ENCODE measurements at places on chromosomes 11 and 22.

GRCh38 chr11:68658661-68659060 lies 25.7 kb upstream of the GAL start:
- no peak for DNase-seq

GRCh38 chr11:616320-617198 lies 809 bp upstream of the IRF7 start:
- DNase-seq = no peak

DNA sequence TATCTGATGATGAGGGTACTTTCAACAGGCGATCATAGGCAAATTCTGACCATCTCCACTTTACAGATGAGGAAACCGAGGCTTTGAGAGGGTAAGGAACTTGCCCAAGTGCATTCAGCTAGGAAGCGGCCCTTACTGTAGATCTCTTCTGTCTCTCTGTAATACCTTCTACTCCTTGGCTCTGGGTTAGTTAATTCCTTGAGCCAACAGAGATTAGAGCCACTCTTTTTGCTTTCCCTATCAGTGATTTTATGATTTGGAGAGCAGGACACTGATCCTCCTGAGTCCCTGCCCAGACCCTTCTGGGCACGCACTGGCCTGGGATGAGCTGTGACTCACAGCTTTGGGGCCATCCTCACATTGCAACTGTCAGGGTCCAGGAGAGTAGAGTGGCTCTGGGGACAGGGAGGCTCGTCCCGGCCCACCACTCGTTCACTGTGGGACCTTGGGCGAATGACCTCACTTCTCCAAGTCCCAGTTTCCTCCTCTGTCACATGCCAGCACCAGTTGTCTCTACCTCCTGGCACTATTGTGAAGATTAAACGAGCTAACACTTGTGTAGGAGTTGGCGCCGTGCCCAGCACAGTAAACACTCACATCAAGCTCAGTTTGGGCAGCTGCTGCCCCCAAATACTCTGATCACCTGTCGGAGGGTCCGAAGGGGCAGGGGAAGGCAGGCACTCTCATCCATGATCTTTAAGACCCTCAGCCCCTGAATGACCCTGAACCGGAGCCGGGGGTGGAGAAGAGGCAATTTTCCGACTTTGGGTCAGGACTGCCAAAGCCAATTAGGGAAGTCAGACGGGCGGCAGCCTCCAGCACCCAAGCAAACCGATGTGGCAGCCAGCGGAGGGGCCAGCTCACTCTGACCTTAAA lies 235.0 kb downstream of the MIAT start:
- DNase-seq = no peak

DNA sequence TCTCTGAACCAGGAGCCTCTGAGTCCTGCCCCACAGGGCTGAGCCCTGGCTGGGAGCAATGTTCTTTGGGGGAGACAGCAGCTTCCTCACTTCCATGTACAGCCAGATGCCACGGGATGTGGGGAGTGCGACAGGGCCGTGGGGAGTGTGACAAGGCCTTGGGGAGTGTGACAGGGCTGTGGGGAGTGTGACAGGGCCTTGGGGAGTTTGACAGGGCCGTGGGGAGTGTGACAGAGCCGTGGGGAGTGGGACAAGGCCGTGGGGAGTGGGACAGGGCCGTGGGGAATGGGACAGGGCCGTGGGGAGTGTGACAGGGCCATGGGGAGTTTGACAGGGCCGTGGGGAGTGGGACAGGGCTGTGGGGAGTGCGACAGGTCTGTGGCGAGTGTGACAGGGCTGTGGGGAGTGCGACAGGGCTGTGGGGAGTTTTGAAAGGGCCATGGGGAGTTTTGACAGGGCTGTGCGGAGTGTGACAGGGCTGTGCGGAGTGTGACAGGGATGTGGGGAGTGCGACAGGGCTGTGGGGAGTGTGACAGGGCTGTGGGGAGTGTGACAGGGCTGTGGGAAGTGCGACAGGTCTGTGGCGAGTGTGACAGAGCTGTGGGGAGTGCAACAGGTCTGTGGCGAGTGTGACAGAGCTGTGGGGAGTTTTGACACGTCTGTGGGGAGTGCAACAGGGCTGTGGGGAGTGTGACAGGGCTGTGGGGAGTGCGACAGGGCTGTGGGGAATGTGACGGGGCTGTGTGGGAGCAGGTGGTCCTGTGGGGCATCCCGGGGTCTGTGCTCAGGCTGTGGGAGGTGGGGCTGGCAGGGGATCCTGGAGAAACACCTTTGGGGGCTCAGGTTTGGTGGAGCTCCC lies 6.6 kb upstream of the KRTAP5-6 start:
- DNase-seq = no peak

- no peak for DNase-seq
Observed at GRCh38 chr11:60991457-60991856, 20.0 kb downstream of the CD6 start.

- no peak for DNase-seq
Observed at GRCh38 chr11:19955660-19956059, 204.6 kb downstream of the DBX1 start.

- DNase-seq = peak; percentile 54
Observed at GRCh38 chr11:134037046-134037908, 31.6 kb upstream of the JAM3 start.

DNA sequence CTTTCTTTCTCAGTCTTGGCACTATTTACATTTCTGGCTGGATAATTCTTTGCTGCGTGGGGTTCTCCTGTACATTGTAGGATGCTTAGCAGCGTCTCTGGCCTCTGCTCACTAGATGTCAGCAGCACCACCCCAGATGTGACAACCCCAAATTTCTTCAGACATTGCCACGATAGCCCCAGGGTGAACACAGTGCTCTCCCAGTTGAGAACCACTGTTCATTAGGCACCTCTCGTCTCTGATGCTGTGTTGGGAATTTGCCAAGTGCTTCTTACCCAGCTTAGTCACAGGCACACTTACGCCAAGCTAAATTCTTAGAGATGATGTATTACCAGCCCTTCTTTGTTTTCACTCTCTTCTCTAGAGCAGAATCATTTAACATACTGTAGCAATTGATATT lies 9.4 kb downstream of the TRIM6 start:
- DNase-seq = no peak

DNA sequence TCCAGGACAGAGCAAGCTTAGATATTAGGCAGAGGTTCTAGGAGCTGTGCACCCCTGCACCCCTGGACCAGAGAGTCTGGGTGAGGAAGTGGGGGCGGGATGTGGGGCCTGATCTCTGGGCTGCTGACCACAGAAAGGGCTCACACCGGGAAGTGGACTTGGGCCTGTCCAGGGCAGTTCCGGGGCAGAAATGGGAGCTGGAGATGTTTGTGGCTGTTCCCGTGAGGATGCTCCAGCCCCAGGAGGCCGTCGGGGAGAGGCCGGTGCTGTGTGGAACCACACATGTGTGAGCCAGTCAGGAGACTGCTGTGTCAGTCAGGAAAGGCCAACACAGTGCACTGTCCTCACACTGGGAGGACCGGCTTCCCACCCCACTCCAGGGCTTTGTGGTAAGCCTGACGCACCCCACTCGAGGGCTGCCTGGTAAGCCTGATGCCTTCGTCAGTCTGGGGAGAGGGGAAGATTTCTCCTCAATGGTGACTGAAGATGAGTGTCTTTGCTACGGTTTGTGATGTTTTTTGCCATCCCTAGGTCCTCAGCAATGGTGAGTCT lies 741.0 kb downstream of the BRD1 start:
- DNase-seq = no peak

Measured in stimulated activated CD4-positive, alpha-beta T cell treated with anti-CD3 and anti-CD28 coated beads, Interleukin-4, amount 100 ng/mL, for 1 hour (primary cell).